Endodermal cell (in vitro differentiated cells): ENCODE measurements at places on chromosomes 1 and 21.

DNA sequence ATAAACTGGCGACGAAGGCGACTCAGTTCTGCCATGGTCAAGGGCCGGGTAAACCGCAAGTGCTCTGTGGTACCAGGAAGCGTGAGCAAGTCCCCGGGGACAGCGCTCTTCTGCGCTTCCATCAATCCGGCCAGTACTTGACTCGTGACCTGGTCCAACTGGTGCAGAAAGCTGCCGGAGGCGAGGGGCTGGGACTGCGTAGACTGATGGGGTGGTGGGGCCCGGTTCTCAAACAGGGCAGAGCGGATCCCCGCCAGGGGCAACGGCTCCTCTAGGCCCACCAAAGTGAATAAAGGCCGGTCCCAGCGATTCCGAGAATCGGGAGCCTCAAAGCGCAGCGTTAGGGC lies 852 bp downstream of the KTI12 start:
- no peak overlapping the region for H3K27ac ChIP-seq
- H3K4me1 ChIP-seq = peaks cover 7% of the 10 kb centered on the region
- peaks cover 30% of the 10 kb centered on the region for H3K36me3 ChIP-seq
- DNase-seq = peak; percentile 74
- H3K4me3 ChIP-seq = peak overlapping the region; percentile 94

DNA sequence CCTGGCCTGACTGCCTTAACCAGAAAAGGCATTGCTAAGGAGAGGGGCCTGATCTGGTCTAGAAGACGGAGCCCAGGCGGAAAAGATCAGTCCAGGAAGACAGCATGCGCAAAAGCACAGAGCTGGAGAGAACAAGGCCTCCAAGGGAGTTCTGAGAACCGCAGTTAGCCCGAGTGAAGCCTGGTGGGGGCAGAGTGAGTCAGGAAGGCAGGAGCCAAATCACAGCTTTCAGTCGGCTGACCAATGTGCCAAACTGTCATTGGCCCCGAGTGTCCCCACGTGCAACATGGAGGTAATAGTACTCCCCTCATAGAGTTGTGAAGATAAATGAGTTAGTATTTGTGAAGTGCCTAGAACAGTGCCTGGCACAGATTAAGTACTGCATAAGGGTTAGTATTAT lies 1.2 kb upstream of the TSPAN2 start:
- peaks cover 11% of the 10 kb centered on the region for H3K27me3 ChIP-seq
- peak overlapping the region; percentile 86 for H3K4me3 ChIP-seq
- DNase-seq = peak; percentile 79
- H3K4me1 ChIP-seq = peaks cover 3% of the 10 kb centered on the region
- no peaks in the 10 kb centered on the region for H3K36me3 ChIP-seq
- no peak overlapping the region for H3K27ac ChIP-seq

- H3K36me3 ChIP-seq = no peaks in the 10 kb centered on the region
- H3K27ac ChIP-seq = no peak overlapping the region
- no peaks in the 10 kb centered on the region for H3K27me3 ChIP-seq
Measured at GRCh38 chr21:38438462-38438893, 59.8 kb downstream of the ERG start.

DNA sequence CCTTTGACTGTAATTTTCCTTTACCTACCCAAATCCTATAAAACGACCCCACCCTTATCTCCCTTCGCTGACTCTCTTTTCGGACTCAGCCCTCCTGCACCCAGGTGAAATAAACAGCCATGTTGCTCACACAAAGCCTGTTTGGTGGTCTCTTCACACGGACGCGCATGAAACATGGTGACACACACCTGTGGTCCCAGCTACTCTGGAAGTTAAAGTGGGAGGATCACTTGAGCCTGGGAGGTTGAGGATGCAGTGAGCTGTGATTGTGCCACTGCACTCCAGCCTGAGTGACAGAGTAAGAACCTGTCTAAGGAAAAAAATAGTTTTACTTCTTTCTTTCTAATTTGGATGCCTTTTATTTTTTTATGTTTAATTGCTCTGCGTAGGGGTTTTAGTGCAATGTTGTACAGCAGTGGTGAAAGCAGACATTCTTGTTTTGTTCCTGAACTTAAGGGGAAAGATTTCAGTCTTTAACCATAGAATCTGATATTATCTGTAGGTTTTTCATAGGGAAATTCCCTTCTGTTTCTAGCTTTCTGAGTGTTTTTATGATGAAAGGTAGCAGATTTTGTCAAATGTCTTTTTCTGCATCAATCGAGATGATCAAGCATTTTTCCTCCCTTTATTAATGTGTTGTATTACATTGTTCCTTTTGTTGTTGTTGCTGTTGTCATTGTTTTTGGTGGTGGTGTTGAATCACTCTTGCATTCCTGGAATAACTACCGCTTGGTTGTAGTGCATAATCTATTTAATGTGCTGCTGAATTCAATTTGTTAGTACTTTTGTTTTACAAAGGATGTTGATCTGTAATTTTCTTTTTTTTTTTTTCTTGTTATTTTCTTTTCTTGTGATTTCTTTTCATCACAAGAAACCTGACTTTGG lies 497.4 kb downstream of the DISC1 start:
- no peaks in the 10 kb centered on the region for H3K4me1 ChIP-seq
- H3K27ac ChIP-seq = no peak overlapping the region
- H3K4me3 ChIP-seq = no peak overlapping the region
- peak; percentile 66 for DNase-seq
- H3K27me3 ChIP-seq = no peaks in the 10 kb centered on the region

DNA sequence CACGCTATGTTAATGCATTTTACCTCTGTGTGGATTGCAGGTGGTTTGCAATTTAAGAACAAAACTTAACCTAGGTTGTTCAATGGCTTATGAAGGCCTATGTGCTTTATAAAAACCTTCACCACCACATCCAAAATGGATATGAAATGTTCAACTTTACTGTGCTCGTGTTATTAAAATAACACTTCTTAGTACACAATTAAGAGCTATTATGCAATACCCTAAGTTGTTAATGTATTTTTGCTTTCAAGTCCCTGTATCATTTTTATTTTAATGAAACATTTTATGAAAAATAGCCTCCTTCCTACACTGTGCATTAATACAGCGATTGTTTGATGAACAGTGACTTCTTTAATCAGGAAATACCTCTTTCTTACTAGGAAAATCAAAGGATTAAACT lies 12.0 kb downstream of the NCAM2 start:
- H3K4me1 ChIP-seq = no peaks in the 10 kb centered on the region
- no peak overlapping the region for H3K27ac ChIP-seq
- no peak overlapping the region for H3K4me3 ChIP-seq
- DNase-seq = no peak
- no peaks in the 10 kb centered on the region for H3K27me3 ChIP-seq

GRCh38 chr1:28915031-28915895 lies 894 bp downstream of the EPB41 start:
- peak; percentile 82 for DNase-seq
- H3K4me1 ChIP-seq = peaks cover 4% of the 10 kb centered on the region
- H3K4me3 ChIP-seq = peak overlapping the region; percentile 79
- no peaks in the 10 kb centered on the region for H3K36me3 ChIP-seq

- no peaks in the 10 kb centered on the region for H3K36me3 ChIP-seq
- H3K4me1 ChIP-seq = peaks cover 4% of the 10 kb centered on the region
- no peak for DNase-seq
- H3K27me3 ChIP-seq = no peaks in the 10 kb centered on the region
Measured at GRCh38 chr1:24339996-24340395, 20.8 kb downstream of the GRHL3 start.

DNA sequence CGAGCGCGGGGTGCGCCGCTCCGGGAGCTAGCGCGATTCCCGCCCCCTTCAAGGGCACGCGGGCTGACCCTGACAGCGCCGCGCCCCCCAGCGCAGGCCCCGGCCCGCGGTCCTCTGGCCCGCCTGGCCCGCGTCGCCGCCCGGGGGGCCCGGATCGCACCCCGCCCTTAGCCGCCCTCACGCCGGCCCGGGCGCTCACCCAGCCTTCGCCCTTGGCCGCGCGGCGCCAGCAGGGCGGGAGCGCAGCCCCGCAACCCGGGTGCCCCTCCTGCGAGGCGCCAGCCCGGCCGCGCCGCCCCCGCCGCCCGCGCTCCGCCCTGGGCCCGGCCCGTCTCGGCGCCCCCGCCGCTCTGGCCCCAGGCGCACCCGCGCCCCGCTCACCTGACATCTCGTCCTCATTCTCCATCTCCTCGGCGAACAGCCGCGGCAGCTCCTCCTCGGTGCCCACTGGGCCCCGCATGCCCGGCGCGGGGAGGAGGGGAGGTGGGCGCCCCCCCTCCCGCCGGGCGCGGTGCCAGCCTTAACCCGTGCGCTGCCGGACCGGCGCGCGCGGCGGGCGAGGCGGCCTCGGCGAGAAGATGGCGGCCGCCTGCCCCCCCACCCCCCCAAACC lies 451 bp downstream of the CHD5 start:
- H3K4me1 ChIP-seq = no peaks in the 10 kb centered on the region
- H3K36me3 ChIP-seq = peaks cover 7% of the 10 kb centered on the region
- DNase-seq = peak; percentile 54
- peaks cover 76% of the 10 kb centered on the region for H3K27me3 ChIP-seq
- H3K4me3 ChIP-seq = no peak overlapping the region

DNA sequence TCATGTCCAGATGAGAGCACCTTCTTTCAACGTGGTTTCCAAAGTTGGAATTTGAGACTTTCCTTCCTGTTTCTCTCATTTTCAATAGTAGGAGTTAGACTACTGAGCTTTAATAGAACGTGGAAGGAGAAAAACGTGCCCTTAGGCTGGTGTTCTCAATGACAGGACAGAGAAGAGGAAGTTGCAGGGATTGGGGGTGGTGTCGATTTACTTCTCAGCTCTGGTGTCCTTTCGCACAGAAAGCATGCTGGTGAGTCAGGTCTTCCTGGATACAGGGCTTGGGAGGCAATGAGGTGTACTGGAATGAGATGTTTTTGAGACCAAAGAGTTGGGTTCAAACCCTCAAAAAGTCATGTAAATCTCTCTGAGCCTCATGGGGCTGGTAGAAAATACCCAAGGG lies 67.1 kb downstream of the HIVEP3 start:
- H3K27ac ChIP-seq = no peak overlapping the region
- H3K4me1 ChIP-seq = no peaks in the 10 kb centered on the region
- no peaks in the 10 kb centered on the region for H3K36me3 ChIP-seq
- H3K4me3 ChIP-seq = no peak overlapping the region

DNA sequence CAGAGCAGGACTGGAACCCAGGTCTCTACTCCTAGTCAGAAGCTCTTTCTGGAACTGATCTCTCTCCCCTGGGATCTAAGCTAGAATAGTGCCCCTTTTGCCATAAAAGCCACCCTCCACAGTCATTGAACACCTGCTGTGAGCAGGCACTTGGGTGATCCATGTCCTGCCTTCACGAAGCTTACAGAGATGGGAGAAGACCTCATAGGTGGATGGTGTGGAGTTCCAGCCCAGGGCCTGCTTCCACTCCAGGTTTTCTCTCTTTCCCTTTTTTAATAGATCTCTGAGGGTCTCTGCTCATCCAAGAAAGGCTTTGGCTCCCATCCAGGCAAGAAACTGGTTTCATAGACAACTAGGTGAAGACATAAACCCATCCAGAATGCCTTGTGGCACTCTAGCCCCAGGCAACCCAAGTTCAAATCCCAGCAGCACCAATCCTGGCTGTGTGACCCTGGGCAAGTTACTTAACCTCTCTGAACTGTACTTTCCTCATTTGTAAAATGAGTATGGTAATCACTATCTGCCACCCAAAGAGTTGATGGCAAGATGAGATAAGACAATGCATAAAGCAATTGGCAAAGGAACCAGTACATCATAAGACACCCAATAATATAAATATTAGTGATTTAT lies 46.4 kb upstream of the TMEM51 start:
- no peak for DNase-seq
- H3K27me3 ChIP-seq = no peaks in the 10 kb centered on the region
- H3K27ac ChIP-seq = no peak overlapping the region
- H3K36me3 ChIP-seq = no peaks in the 10 kb centered on the region

DNA sequence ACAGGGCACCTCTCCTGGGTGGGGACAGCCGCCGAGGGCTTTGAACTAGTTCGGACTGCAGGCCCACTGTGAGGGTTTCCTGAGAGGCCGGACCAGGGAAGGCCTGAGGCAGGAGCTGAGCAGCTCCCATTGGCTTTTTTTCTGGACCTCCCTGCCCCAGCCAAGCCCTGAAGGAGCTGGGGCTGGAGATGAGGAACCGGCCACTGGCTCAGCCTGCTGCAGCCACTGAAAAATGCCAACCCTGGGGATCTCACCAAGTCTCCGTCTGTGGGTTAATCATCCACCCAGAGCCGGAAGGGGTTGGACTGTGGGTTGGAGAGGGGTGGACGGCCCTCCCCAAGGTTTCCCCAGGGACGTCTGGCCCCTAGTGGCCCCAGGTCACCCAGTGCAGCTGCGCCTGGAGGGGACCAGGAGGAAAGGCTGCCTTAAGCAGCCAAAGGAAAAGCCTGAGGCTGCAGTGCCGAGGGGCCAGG lies 2.5 kb downstream of the VWA1 start:
- H3K4me3 ChIP-seq = no peak overlapping the region
- no peak for DNase-seq
- H3K27ac ChIP-seq = no peak overlapping the region
- H3K27me3 ChIP-seq = peaks cover 16% of the 10 kb centered on the region
- H3K36me3 ChIP-seq = no peaks in the 10 kb centered on the region

DNA sequence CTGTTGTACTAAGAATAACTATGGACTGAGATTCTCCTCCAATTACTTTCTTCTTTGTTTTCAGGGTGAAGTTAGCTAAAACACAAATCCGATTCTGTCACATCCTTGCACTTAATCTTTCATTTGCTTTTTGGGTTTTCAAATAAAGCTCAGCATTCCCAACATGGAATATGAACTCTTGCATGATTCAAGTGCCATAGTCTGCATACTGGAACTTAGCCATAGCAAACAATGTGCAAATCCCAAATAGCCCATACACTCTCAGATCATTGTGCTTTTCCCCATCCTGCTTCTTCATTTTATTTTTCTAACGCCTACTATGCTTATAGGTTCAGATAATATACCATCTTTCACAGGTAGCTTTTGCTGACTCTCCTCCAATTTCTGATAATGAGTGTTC lies 455.8 kb upstream of the PRMT6 start:
- H3K27me3 ChIP-seq = no peaks in the 10 kb centered on the region
- no peak overlapping the region for H3K27ac ChIP-seq
- H3K4me3 ChIP-seq = no peak overlapping the region
- H3K36me3 ChIP-seq = no peaks in the 10 kb centered on the region
- no peak for DNase-seq

DNA sequence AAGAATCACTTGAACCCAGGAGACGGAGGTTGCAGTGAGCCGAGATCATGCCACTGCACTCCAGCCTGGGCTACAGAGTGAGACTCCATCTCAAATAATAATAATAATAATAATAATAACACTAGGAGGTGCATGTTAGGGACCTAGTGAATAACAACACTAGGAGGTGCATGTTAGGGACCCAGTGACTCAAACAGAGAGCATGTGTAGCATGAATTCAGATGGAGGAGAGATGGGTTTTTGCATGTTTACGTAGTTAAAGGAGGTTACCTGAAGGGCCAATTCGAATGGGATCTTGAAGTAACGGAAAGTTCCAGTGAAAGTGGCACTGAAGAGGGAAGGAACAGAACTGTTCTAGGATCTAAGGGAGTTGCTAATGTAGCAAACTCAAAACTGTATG lies 7.1 kb upstream of the KCNK1 start:
- H3K27me3 ChIP-seq = no peaks in the 10 kb centered on the region
- peaks cover 2% of the 10 kb centered on the region for H3K4me1 ChIP-seq
- H3K36me3 ChIP-seq = no peaks in the 10 kb centered on the region
- no peak overlapping the region for H3K4me3 ChIP-seq
